ENCODE measurements at places on chromosomes 5 and 9.

DNA sequence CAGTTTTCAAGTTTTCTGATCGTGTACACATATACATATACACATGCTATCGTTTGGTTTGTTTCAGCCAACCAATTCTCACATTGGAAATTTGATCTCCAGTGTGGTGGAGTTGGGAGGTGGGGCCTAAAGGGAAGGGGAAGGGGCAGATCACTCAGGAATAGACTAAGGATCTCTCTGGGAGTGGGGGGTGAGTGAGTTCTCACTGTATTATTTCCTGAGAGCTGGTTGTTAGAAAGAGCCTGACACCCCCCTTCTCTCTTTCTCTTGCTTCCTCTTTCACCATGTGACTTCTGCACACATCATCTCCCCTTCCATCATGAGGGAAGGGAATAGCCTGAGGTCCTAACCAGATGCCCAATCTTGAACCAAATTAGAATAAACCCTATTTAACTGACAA lies 551.7 kb downstream of the MAT2B start:
- no peak for DNase-seq

GRCh38 chr9:122109035-122109813 lies 16.1 kb upstream of the TTLL11 start:
- DNase-seq, result no peak

DNA sequence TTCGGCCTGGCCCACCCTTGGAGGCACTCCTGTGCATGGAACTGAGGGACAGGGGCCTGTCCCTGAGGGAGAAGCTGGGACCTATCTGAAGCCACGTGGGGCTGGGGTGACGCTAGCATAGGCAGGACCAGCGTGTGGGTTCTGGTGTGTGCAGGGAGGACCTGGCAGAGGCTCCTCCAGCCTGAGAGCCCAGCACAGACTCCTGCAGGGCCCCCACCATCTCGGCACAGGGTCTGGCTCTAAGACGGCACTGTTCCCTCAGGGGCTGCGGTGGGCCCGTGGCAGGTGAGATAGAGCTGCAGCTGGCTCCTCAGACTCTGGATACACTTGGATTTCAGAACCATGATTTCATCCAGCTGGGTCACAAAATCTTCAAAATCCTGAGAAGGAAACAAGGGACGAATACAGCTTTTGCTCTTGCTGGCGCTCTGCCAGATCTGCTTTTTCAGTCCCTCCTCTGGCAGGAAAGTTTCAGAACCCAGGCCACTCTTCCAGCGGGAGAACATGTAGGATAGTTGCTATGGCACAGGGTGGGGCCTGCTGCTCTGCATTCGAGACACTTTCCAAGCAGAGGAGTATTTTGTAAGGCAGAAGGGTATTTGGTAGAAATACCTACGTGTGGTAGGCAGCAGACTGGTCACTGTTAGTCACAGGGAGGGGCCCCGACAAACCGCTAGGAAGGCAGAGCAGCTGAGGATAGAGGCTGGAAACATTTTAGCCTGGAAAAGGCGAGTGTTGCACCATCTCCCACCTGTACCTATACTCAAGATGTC lies 74.7 kb downstream of the KIF24 start:
- DNase-seq, result no peak

GRCh38 chr5:31832966-31833365 lies 194.0 kb downstream of the PDZD2 start:
- no peak for DNase-seq

DNA sequence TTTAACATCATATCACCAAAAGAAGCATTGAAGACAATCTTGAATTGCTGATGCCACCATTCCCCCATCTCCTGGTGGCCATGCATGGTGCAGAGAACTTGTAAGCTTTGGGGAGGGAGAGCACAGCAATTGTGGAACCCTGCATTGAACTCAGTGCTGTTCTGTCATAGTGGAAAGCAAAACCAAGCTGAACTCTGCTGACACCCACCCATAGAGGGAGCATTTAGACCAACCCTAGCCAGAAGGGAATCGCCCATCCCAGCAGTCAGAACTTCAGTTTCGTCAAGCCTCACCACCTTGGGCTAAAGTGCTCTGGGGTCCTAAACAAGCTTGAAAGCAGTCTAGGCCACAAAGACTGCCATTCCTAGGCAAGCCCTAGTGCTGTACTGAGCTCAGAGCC lies 37.4 kb upstream of the RUSC2 start:
- no peak for DNase-seq

DNA sequence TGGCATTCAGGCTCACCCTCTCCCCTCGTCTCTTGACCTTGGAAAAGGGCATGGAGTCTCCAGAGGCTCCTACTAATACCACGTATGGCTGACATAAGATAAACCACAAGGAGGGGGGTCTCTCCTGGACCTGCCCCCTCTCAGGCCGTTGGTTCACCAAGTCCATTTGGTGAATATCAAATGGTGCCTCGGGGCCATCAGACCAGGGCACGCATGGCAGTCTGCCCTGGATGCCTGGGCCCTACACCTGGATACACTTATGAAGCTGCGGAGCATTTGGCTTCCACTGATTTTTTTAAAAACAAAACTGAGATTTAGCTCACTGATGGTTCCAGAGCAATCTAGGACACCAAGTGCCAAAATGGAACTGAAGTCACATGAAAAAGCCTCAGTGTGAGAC lies 40.3 kb upstream of the ZNF622 start:
- no peak for DNase-seq

DNA sequence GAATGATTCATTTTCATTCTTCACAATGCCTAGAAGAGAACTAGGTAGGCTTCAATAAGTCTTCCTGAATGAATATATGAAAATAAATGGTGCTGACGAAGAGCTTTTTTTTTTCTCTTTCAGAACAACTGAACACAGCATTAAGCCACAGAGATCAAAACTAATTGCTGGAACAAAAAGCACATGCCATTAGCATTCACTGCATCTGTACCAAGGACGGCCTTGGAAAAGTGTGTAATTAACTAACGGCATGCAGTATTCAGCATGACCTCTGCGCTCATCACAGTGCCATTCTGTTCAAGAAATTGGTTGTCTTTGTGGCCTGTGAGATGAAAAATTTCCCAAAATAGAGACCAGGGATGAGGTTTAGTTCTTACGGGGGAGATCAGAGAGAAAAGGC lies 99.3 kb downstream of the NUDT12 start:
- no peak for DNase-seq

- no peak for DNase-seq
Observed at GRCh38 chr5:59798862-59799667, 94.5 kb downstream of the PDE4D start.

DNA sequence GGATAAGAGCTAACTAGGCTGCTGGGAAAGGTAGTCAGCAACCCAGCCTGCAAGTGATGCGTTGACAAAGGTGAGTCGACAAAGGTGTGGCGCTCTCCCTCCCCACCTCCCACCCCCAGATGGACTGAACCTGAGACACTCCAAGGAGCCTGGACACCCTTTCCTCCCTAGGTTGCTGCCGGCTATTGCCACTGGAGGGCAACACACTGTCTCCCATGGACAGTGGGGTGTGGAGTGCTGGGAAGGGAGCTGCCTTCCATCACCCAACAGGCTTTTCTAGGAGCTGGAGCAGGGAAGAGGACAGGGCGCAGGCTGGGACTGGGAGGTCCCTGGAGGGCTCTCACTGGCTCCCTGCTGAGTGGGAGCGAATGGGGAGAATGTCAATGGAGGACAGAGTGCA lies 75.4 kb upstream of the ARAP3 start:
- DNase-seq, result no peak

- DNase-seq, result no peak
Observed at GRCh38 chr9:70963554-70963953, 157.9 kb downstream of the TRPM3 start.

DNA sequence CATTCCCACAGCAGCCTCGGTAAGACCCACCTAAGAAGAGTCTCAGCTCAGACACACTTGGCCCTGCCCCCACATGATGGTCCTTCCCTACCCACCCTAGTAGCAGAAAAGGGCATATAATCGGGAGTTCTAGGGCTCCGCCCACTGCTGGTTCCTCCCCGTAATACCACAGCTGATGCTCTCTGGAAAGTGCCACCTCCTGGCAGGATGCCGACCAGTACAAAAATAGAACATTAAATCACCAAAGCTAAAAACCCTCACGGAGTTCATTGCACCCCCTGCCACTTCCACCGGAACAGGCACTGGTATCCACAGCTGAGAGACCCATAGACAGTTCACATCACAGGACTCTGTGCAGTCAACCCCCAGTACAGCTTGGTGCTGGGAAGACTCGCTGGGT lies 271.3 kb downstream of the KIAA0825 start:
- no peak for DNase-seq

DNA sequence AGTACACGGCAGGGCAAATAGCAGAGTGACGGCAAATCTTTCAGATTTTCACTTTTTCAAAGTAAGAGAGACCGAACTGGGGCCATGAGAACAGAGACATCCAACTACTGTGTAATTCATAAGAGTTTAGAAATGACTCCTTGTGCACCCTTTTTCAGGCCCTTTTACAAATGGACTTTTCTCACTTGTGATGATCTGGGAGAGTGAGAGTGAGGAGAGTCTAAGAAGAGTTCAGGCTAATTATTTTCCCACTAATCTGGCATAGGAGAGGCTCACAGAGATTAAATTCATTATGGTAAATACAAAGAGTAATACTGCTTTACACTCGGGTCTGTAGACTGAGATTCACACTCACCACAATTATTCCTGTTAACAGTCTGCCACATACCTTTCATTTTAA lies 880 bp upstream of the CCNG1 start:
- no peak for DNase-seq

DNA sequence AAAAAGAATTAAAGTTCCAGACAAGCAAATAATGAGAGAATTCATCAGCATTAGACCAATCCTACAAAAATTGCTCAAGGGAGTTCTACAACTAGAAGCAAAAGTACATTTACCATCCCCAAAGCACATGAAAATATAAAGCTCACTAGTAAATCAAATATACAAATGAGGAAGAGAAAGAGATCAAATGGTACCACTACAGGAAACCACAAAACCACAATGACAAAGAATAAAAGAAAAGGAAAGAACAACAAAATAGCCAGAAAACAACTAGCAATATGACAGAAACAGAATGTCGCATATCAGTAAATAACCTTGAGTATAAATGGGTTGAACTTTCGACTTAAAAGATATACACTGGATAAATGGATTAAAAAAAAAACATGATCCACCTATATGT lies 739.0 kb downstream of the DTWD2 start:
- DNase-seq, result no peak

DNA sequence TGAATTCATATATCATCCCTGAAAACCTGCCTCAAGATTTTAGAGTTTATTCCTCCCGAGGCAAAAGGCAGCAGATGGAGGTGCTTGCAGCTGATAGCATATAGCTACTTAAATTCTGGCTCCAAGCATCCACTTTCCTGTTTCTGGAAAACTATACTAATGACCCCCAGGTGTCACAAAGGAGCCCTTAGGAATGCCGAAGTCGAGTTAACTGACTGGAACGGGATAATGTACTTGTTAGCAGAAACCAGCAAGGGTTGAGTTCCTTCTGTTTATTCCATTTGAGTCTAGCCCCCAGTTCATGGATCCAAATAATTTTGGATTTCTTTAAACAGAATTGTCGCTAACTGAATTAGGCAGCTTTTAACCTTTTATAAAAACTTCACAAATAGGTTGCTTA lies 44.5 kb downstream of the PTTG1 start:
- no peak for DNase-seq

DNA sequence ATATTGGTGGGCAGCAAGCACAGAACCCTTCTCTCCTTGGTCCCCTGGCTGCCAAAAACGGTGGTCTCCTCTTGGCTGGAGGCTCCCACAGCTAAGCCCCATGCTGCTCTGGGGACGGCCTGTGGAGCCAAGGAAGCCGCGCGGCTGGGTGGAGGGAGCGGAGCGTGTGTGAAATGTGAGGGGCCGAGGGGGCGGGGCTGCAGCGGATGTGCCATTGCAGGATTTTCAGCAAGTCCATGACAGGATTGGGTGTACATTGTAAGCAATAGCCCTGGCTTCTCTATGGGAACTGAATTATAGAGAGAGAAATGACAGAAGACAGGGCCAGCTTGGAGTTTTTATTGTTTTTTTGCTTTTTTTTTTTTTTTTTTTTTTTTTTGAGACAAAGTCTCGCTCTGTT lies 336.5 kb downstream of the DIRAS2 start:
- DNase-seq, result no peak

GRCh38 chr9:129570450-129571297 lies 50.2 kb downstream of the C9orf50 start:
- no peak for DNase-seq

DNA sequence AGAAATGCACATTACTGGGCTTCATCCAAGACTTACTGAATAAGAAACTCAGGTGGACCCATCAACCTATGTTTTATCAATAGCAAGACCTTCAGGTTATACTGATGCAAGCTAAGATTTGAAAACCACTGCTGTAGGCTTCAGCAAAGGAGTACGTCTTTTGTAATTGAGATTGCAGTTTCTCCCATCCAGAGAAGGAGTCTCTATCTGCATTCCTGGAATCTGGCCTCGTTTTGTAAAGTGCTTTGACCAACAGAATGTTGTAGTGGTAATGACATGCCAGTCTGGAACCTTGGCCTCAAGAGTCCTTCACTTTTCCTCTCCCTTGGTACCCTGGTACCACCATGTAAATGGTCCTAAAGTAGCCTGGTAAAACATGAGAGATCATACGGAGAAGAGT lies 32.2 kb upstream of the ELAVL2 start:
- no peak for DNase-seq
